Stimulated activated CD8-positive, alpha-beta memory T cell treated with anti-CD3 and anti-CD28 coated beads, Interleukin-4, amount 100 ng/mL, for 24 hours (primary cell): ENCODE measurements at places on chromosomes 7 and 10.

DNA sequence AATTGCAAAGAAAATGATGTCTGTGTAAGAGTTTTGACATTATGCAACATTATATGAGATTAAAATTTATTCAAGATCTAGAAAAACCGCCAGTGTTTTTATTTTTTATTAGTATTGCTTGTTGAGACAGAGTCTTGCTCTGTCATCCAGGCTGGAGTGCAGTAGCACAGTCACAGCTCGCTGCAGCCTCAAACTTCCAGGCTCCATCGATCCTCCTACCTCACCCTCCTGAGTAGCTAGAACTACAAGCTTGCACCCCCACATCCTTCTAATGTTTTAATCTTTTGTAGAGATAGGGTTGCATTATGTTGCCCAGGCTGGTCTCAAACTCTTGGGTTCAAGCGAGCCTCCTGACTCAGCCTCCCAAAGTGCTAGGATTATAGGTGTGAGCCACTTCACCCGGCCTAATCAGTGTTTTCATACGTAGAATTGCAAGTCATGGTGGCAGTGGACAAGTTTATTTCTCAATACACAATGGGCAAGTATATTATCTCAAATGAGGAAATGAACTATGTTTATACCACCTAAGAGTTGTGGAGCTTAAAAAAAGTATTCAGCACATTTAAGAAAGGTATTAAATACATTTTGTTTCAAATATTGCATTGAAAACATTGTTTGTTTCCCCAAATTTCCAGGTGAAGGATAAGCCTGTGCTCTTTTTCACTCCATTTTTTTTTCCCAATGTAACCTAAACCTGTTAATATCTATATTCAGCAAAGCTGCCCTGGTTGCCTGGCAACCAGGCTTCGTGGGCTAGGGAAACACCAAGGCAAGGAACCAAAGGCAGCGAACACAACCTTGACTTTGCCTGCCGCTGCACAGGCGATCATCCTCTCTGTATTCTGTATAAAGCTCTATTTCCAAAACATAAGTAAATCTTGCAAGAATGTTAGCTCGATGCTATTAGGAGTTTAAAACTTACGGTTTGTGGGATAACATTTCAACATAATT lies 163.9 kb downstream of the CACNB2 start:
- DNase-seq = no peak

DNA sequence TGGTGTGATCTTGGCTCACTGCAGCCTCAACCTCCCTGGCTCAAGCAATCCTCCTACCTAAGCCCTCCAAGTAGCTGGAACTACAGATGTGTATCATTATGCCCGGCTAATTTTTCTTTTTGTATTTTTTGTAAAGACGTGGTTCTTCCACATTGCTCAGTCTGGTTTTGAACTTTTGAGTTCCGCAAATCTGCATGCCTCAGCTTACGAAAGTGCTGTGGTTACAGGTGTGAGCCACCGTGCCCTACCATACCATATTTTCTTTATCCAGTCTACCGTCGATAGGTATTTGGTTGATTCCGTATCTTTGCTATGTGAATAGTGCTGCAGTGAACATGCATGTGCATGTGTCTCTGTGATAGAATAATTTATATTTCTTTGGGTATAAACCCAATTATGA lies 6.5 kb downstream of the ZNF107 start:
- no peak for DNase-seq

GRCh38 chr10:8042721-8043568 lies 11.5 kb upstream of the GATA3 start:
- no peak for DNase-seq

- no peak for DNase-seq
Observed at GRCh38 chr10:119297207-119297968, 90.0 kb downstream of the GRK5 start.

DNA sequence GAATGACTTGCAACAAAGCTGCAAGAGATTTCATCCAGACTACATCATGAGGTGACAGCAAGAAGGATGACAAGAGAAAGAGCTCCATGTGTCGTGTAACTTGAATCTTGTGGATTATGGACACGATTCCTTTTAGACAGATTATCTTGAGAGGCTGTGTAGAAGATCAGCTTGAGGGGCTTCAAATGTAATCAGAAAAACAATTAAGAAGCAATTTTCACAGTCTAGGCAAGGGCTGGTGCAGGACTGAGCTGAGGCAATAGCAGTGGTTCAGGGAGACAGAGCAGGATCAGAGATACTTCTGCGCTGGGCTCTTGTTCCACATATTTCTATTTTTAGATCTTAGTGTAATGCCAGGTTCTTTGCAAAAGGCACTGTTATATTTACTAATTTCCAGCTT lies 253.0 kb upstream of the COBL start:
- no peak for DNase-seq
